ENCODE measurements at places on chromosomes 3 and 15.

DNA sequence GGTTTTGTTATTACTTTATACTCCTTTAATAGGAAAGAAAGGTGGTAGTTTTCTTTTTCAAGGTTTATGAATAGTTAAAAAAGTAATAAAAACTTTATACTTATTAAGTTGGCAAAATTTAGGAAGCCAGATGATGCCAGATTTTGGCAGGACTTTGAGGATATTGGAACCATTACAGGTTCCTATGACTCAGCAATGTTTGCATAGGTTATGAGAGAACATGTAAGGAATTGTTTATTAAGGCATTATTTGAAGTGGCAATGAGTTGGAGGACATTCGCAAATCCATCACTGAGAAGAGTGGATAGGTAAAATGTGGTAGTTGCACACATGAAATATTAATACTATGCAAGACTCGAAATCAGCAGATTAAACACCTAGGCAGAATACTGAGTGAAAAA, 29.9 kb downstream of the CDAN1 start:
- DNase-seq = no peak

DNA sequence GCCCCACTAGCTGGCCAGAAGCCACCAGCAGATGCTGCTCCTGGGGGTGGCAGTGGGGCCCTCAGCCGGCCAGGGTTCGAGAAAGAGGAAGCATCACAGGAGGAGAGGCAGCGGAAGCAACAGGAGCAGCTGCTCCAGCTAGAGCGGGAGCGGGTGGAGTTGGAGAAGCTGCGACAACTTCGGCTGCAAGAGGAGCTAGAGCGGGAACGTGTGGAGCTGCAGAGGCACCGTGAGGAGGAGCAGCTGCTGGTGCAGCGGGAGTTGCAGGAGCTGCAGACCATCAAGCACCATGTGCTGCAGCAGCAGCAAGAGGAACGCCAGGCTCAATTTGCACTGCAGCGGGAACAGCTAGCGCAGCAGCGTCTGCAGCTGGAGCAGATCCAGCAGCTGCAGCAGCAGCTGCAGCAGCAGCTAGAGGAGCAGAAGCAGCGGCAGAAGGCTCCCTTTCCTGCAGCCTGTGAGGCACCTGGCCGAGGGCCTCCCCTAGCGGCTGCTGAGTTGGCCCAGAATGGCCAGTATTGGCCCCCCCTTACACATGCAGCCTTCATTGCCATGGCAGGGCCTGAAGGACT, 17.5 kb upstream of the APEH start:
- DNase-seq = no peak

GRCh38 chr3:37813403-37813802, 48.3 kb upstream of the CTDSPL start:
- no peak for DNase-seq

- DNase-seq = no peak
These were observed 807.4 kb downstream of the SQOR start for GRCh38 chr15:46442184-46442583.

GRCh38 chr3:122572940-122573412, 4.5 kb upstream of the PARP15 start:
- no peak for DNase-seq

DNA sequence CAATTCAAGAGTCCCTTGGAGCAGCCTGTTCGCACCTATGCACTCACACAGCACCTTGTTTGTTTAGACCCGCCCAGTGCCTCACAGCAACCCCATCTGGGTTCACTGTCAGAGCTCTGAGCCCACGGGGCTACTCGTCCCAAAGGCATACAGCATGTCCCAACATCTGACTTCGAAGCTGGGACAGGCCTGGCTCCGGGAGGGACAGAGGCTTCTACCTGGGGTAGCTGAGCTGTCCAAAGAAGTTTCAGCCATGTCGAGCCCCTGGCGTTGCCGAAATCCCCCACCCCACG, 28.6 kb upstream of the CYP11A1 start:
- DNase-seq = no peak

DNA sequence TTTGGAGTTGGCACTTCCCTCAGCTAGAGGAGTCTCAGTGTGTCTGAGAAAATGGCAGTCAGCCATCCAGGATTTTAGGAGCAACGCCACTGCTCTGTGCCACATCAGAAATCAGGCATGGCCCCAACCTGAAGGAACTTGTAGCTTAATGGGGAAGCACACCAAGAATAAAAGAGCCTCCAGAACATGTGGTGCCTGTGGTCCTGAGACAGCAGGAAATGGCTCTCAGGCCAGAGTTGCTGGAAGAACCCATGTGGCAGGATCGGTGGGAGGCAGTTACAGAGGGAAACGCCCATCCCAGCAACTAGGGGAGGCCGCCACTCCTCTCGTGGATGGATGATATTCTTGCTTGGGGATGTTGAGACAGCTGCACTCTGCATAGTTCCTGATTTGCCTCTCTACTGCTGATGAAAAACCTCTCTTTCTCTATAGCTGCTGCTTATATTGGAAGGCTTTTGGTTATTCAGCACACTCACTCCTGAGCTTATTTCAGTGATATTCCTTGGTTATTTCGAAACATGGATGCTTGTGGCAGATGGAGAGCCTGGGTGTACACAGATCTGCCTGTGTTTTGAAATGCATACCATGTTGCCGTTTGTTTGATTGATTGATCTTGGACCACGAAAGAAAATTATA, 52.4 kb downstream of the KLHL25 start:
- DNase-seq = peak; percentile 36

DNA sequence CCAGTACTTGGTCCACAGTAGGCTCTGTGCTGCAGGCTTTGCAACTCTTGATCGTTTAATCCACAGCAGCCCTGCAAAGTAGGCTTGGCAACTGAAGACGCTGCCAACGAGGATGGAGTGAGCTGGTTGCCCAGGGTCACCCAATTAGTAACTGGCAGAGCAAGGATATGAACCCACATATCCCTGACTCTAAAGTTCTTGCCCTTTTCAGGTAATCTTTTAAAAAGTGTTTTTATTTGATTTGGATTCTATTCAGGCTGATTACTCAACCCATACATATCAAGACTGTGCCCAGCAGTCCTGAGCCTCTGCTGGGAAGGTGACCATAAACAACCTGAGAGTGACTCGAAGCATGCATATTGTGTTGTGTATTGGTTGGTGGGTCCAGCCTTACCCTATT, 50.3 kb downstream of the PSMD6 start:
- no peak for DNase-seq

DNA sequence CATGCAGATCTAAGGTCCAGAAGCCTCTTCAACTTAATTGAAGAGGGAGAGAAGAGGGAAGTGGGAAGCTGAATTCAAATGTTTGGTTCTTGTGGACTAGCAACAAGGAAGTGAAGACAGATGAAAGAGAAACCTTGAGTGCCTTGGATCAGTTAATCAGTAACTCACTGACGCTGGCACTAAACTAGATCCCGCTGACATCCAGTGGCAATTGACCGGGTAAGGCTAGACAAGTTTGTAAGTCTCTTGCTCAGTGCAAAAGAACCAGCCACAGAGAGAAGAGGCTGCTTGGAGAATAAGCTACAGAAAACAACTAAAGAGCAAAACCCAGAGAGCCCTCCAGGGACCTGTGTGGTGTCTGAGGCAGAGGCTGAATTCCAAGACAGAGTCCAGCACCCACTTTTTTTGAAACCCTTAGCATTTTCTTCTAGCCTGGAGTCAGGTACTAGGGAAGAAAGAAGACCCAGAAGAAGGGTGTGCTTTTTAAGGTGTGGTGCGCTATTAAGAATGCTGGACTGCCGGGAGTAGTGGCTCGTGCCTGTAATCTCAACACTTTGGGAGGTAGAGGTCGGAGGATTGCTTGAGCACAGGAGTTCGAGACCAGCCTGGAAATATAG, 6.9 kb downstream of the PLCH1 start:
- DNase-seq = no peak

GRCh38 chr15:81091889-81092558, 42.0 kb upstream of the CFAP161 start:
- DNase-seq = no peak

GRCh38 chr15:88788816-88789215, 14.4 kb upstream of the ACAN start:
- DNase-seq = no peak

DNA sequence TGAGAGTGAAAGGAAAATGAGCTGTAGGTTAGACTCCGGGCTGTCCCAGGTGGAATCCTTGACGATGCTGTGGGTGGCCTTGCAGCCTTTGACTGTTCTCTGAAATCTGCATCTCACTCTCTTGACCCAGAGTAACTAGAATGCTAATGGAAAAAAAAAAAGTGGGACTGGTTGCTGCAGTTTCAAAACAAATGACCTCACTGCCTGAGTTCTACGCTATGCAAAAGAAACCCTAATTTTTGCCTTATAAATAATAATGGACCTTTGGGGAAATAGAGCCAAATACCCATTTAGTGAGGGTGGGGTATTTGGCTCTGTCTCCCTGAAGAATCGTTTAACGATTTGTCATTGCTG, 309.7 kb upstream of the C2CD4B start:
- no peak for DNase-seq

- no peak for DNase-seq
These were observed 62.6 kb downstream of the OSBPL10 start for GRCh38 chr3:31918179-31919150.

DNA sequence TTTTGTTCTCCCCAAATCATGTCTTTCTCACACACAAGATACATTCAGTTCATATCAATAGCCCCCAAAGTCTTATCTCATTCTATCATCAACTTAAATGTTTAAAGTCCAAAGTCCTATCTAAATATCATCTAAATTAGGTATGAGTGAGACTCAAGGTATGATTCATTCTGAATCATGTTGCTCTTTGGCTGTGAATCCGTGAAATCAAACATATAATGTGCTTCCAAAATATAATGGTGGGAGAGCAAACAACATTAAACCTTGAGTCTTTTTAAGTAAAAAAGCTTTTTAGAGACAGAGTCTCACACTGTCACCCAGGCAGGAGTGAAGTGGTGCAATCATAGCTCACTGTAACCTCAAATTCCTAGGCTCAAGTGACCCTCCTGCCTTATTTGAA, 139.1 kb downstream of the SAMMSON start:
- no peak for DNase-seq

GRCh38 chr3:52132041-52132440, 22.2 kb downstream of the POC1A start:
- DNase-seq = no peak

DNA sequence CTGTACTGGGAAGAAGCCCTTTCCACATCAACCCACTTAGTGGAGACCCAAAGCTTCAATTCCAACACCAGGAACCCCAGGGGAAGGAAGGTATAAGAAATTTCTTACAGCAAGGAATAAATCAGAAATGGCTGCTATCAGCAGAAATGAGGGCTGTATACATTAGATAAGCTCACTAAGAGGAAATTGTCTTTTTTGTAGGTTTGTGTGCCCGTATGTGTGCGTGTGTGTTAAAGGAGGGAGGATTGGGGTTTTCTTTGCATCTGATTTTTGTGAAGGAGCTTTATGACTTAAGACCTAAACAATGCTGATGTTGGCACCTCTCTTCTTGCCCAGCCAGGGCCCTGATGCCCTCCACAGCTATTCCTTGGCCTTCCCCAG, 18.6 kb downstream of the ARRDC4 start:
- DNase-seq = no peak

DNA sequence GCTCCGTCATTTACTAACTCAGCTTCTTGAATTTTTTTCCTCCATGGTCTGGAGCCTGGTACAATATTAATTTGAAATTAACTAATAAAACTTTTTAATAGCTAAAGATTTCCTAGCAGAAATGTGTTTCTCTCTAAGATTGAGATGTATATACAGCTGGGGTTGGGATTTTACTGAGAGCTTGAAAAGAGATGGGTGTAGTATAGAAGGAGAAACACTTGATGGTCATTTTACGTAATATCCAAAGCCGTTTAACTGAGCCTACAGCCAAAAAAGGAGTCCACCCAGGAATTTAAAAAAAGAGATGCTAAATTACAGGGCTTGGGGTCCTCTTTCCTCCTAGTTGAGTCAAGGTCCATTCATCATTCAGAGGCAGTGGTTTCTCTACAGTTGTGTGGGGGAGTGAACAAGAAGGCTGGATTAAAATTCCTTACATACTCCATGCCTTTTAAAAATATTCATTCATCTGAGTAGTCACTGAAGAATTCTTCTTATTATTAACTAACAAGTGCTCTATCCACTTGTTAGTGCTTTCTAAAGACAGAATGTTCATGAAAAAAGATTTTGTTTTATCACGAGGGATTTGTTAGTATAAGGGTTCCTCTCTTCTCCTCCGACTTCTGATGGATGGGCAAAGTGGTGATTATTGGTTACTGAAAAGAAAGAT, 255.3 kb upstream of the IL12A start:
- DNase-seq = no peak

DNA sequence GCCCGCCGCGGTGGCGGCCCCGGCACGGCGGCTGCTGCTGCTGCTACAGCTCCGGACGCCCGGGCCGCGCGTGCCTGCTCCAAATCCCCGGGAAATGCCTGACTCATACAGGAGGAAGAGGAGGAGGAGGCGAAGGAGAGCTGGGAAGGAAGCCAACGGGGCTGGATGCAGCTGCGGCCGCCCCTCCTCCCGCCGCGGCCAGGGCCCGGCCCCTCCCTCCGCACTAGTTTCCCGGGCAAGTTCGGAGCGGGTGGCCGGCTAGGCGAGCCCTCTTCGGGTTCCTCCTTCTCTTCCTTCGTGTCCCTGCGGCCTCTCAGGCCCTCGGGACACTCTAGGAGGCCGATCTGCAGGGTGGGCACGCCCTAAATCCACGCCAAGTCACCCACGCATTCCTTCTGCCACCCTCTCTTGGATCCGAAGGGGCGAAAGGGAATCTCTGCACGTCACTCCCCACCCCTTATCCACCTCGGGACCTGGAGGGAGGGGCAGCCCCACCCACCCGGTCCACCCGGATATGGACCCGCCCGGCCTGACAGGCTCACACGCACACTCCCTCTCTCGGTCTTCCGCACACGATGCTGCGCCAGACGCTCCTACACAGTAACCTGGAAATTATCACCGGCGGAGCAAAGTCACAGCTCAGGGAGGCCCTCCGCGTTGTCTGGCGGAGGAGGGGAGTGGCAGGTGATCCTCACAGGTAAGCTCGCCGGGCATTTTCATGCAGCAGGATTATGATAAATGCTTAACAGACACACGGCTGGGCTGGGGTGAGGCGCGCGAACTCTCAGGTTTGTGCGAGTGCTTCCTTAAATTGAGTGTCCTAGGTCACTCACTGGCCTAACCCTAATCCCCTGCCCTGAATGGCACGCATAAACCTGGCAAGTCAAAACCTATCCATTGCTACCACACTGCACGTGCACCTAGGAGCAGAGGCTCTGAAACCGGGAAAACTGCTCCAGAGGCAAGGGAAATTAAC, at the start of the genes OSBPL10 and ZNF860:
Gene OSBPL10, minus strand, starts transcription at position 57 of the 976 bp plus-strand sequence. CDS start 83 bp downstream, outside the sequence.
Gene ZNF860, plus strand, starts transcription at position 545 of the 976 bp plus-strand sequence. CDS start 7,330 bp downstream, outside the sequence.
- DNase-seq = no peak

DNA sequence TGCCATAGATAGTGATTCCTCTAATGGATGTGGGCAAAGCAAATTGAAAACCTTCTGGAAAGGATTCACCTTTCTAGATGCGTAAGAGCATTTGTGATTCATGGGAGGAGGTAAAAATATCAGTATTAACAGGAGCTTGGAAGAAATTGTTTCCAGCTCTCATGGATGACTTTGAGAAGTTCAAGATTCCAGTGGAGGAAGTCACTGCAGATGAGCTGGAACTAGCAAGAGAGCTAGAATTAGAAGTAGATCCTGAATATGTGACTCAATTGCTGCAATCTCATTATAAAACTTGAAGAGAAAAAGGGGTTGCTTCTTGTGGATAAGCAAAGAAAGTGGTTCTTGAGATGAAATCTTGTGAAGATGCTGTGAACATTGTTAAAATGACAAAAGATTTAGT, 88.0 kb upstream of the ACKR4 start:
- no peak for DNase-seq

- no peak for DNase-seq
These were observed 1.3 kb downstream of the HIGD1A start for GRCh38 chr3:42802876-42803413.

- no peak for DNase-seq
These were observed 19.1 kb upstream of the SCAANT1 start for GRCh38 chr3:63931290-63931689.

GRCh38 chr3:126364130-126364695, 7.0 kb upstream of the KLF15 start:
- no peak for DNase-seq

Data from NCI-H446 (cell line).